T-cell (primary cell): ENCODE measurements at places on chromosomes 3 and 15.
A peak's percentile ranks its signal among the peaks of the same experiment; 100 is the strongest.

GRCh38 chr3:77038468-77038929, 1.4 kb upstream of the ROBO2 start:
- H3K4me1 ChIP-seq, result no peaks in the 10 kb centered on the region
- H3K27ac ChIP-seq, result no peak overlapping the region
- DNase-seq, result no peak
- no peak overlapping the region for H3K4me3 ChIP-seq
- no peaks in the 10 kb centered on the region for H3K36me3 ChIP-seq

DNA sequence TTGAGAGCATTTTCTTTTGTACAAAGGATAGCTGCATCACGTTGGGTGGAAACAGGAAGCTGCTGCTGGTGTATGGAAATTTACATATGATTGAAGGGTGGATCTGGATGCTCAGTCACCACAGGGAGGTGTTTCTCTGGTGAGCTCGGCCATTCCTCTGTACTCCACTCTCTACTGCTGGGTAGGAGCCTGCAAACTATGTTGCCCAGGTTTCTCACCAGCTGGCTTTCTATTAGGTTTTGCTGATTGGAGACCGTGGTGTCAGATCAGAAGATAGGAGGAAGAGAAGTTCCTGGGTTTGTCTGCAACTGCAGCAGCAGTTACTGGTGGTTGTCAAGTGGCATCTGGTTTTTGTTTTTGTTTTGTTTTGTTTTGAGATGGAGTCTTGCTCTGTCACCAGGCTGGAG, 61.7 kb downstream of the TAMM41 start:
- no peaks in the 10 kb centered on the region for H3K4me1 ChIP-seq
- peak; percentile 6 for DNase-seq
- H3K27ac ChIP-seq, result peak overlapping the region; percentile 62
- no peak overlapping the region for H3K4me3 ChIP-seq
- H3K27me3 ChIP-seq, result no peaks in the 10 kb centered on the region
- H3K36me3 ChIP-seq, result peaks cover 22% of the 10 kb centered on the region

GRCh38 chr3:167772992-167773391, 37.5 kb downstream of the SERPINI1 start:
- H3K36me3 ChIP-seq, result no peaks in the 10 kb centered on the region
- no peaks in the 10 kb centered on the region for H3K4me1 ChIP-seq
- no peaks in the 10 kb centered on the region for H3K27me3 ChIP-seq
- no peak for DNase-seq
- H3K4me3 ChIP-seq, result no peak overlapping the region
- H3K27ac ChIP-seq, result no peak overlapping the region

- no peak overlapping the region for H3K27ac ChIP-seq
- H3K4me3 ChIP-seq, result no peak overlapping the region
- H3K4me1 ChIP-seq, result peaks cover 12% of the 10 kb centered on the region
- no peak for DNase-seq
- H3K36me3 ChIP-seq, result peaks cover 42% of the 10 kb centered on the region
These were observed 2.3 kb downstream of the SH3BP5 start for GRCh38 chr3:15330031-15330596.

DNA sequence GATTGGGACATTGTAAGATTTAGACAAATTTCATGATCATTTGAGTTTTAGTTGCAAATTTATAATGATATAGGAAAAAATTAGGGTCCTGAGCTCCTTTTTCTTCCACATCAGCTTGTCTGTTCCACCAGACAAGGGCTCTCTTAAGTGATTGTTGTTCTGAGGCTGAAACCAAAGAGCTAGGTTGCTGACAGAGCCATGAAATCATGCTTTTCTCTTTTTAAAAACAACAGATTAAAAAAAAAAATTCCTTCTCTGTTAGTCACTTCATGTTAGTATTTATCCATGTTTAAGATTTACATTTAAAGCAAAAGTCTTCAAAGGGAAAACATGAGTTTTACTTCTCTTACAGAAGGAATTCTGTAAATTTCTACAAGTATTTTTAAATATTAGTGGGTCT, 56.8 kb downstream of the ATP2C1 start:
- no peak overlapping the region for H3K27ac ChIP-seq
- no peaks in the 10 kb centered on the region for H3K4me1 ChIP-seq
- peaks cover 35% of the 10 kb centered on the region for H3K36me3 ChIP-seq
- no peaks in the 10 kb centered on the region for H3K27me3 ChIP-seq

- H3K4me1 ChIP-seq, result no peaks in the 10 kb centered on the region
- H3K27me3 ChIP-seq, result no peaks in the 10 kb centered on the region
- H3K4me3 ChIP-seq, result no peak overlapping the region
- no peak overlapping the region for H3K27ac ChIP-seq
- no peaks in the 10 kb centered on the region for H3K36me3 ChIP-seq
These were observed 165.5 kb downstream of the NECTIN3 start for GRCh38 chr3:111236836-111237713.

DNA sequence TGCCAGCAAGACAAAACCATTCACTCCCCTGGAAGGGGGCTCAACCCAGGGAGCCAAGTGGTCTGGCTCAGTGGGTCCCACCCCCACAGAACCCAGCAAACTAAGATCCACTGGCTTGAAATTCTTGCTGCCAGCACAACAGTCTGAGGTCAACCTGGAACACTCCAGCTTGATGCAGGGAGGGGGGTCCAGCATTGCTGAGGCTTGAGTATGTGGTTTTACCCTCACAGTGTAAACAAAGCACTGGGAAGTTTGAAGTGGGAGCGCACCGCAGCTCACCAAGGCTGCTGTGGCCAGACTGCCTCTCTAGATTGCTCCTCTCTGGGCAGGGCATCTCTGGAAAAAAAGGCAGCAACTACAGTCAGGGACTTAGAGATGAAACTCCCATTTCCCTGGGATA, 81.7 kb downstream of the MSL2 start:
- no peak overlapping the region for H3K4me3 ChIP-seq
- H3K27ac ChIP-seq, result no peak overlapping the region
- no peak for DNase-seq

- H3K4me3 ChIP-seq, result no peak overlapping the region
- no peak overlapping the region for H3K27ac ChIP-seq
- no peaks in the 10 kb centered on the region for H3K36me3 ChIP-seq
- H3K4me1 ChIP-seq, result no peaks in the 10 kb centered on the region
- H3K27me3 ChIP-seq, result no peaks in the 10 kb centered on the region
These were observed 65.1 kb downstream of the ZNF445 start for GRCh38 chr3:44412365-44412764.

GRCh38 chr3:142915636-142916035, 26.8 kb upstream of the PCOLCE2 start:
- H3K27me3 ChIP-seq, result no peaks in the 10 kb centered on the region
- DNase-seq, result no peak
- H3K36me3 ChIP-seq, result no peaks in the 10 kb centered on the region
- no peak overlapping the region for H3K4me3 ChIP-seq
- H3K27ac ChIP-seq, result no peak overlapping the region
- no peaks in the 10 kb centered on the region for H3K4me1 ChIP-seq

GRCh38 chr3:43055393-43055792, 50.5 kb downstream of the POMGNT2 start:
- H3K36me3 ChIP-seq, result no peaks in the 10 kb centered on the region
- no peak overlapping the region for H3K27ac ChIP-seq
- H3K27me3 ChIP-seq, result no peaks in the 10 kb centered on the region
- no peak for DNase-seq
- peaks cover 4% of the 10 kb centered on the region for H3K4me1 ChIP-seq
- no peak overlapping the region for H3K4me3 ChIP-seq

DNA sequence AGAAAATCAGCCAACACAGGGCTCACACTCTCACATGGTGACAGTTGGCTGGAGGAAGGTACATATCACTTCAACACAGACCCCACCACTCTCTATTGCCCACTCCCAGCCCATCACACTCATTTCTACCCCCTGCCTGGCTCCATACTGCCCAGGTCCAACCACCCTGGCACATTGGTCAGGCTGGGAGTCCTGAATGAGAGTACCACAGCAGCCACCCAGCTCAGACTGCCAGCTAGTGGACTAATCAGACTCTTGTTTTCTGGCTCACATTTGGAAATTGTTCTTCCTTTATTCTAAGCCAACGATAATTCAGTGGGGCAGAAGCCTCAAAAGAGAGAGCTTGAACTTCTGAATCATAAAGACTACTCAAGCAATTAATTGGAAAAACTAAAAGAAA, 20.0 kb downstream of the MRPL46 start:
- no peak overlapping the region for H3K4me3 ChIP-seq
- H3K27me3 ChIP-seq, result no peaks in the 10 kb centered on the region
- no peak overlapping the region for H3K27ac ChIP-seq
- DNase-seq, result no peak
- H3K36me3 ChIP-seq, result no peaks in the 10 kb centered on the region
- peaks cover 3% of the 10 kb centered on the region for H3K4me1 ChIP-seq

GRCh38 chr3:29468187-29468586, 187.3 kb downstream of the RBMS3 start:
- H3K4me3 ChIP-seq, result no peak overlapping the region
- DNase-seq, result no peak
- no peaks in the 10 kb centered on the region for H3K27me3 ChIP-seq
- H3K27ac ChIP-seq, result no peak overlapping the region
- H3K36me3 ChIP-seq, result no peaks in the 10 kb centered on the region
- H3K4me1 ChIP-seq, result no peaks in the 10 kb centered on the region

DNA sequence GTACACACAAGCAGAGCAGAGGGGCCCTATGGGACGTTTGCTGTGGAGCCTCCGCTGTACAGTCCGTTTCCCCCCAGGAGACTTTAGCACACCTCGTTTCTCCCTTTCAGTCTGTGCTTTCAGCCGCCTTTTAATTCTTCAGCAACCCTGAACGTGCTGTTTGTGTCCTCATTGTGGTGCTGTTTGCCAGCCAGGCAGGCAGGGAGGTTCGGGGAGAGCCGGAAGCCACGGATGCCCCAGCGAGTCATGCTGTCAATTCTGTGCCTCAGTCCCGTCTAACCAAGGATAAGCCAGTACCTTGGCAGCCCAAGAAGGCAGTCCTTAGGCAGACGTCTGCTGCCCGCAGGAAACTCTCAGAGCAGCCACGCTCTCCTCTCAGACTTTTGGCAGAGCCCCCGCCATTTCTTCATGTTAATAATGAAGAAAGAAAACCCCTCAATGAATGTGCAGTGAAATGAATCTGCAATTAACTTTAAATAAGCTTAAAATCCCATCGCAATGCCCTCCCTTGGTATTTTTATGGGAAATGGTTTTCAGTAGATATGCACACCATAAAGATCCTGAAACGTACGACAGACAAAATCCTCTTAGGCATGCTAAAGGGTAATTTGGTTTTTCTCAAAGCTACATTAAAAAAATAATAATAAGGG, 158.6 kb downstream of the UACA start:
- H3K4me1 ChIP-seq, result no peaks in the 10 kb centered on the region
- no peak overlapping the region for H3K4me3 ChIP-seq
- no peak overlapping the region for H3K27ac ChIP-seq
- DNase-seq, result no peak

DNA sequence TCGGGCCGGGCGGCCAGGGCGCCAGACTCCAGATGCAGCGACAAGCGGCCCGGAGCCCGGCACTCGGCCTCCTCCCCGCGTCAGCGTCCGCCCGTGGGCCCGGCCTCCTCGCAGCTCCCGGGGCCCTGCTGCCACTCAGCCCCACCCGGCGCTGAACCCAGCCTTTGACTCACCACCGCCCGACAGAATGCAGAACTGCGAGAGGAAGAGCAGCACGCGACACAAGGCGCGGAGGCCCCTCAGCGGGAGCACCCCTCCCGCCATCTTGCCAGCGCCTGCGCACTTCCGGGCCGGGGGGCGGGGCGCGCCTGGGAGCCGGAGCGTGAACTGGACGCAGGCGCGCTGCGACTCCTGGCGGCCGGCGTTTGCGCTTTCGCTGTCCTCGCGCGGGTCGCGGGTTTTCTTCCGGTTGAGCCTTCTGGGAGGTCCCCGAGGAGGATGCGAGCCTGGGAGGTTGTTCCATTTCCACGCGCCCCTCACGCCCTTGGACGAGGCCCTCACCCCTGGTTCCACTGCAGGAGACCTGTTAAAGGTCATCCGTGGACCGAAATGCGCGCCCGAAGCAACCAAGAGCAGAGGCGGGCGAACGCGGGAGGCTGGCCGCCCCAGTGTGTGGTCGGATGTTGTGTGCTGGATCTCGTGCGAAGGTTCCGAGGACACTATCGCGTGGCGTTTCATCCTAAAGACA, at the start of gene TM2D3:
Gene TM2D3 (minus strand): TSS at position 284 of the 688 bp plus-strand sequence. CDS start 20 bp downstream, at position 264.
- H3K36me3 ChIP-seq, result peaks cover 23% of the 10 kb centered on the region
- H3K27me3 ChIP-seq, result no peaks in the 10 kb centered on the region
- H3K4me3 ChIP-seq, result peak within 1 kb of the TSS; percentile 78
- peaks cover 19% of the 10 kb centered on the region for H3K4me1 ChIP-seq
- peak; percentile 96 for DNase-seq
- peak within 1 kb of the TSS; percentile 94 for H3K27ac ChIP-seq

DNA sequence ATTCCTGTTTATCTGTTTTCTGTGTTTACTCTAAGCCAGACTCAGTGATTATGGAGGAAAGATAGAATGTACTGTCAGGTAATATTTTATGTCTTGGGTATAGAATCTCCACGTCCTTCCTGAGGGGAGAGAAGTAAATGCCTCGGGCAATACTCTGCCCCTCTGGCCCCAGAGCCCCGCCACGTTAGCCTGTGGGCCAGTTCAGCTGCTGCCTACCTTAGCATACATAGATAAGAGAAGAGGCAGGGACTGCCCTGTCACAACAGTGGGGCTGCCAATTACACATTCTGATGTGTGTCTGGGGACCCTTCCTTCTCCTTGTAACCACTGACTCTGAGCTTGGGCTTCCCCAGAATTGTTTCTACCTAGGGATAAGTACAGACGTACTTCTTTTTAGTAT, 347.7 kb upstream of the ATP11B start:
- no peak for DNase-seq
- no peaks in the 10 kb centered on the region for H3K4me1 ChIP-seq
- no peak overlapping the region for H3K4me3 ChIP-seq

DNA sequence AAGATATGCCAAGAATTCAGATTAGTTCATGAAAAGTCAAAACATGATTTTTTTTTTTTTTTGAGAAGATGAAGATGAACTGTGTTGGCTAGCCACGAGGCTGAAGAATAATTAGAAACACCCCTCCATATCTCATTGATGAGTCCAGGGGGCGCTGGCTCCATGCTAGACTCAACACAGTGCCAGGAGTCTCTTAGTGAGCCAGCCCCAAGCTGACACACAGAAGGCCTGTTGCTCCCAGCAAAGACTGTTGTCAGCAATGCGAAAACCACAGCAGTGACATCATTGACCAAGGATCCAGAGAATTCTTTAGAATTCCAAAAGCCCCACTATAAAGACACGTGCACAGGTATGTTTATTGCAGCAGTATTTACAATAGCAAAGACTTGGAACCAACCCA, 185.2 kb downstream of the ANXA2 start:
- no peak overlapping the region for H3K27ac ChIP-seq
- H3K27me3 ChIP-seq, result no peaks in the 10 kb centered on the region
- no peak overlapping the region for H3K4me3 ChIP-seq

- H3K4me3 ChIP-seq, result no peak overlapping the region
- no peak overlapping the region for H3K27ac ChIP-seq
- H3K4me1 ChIP-seq, result no peaks in the 10 kb centered on the region
- no peaks in the 10 kb centered on the region for H3K27me3 ChIP-seq
- no peaks in the 10 kb centered on the region for H3K36me3 ChIP-seq
- DNase-seq, result no peak
These were observed 64.8 kb upstream of the UBP1 start for GRCh38 chr3:33505027-33505426.

GRCh38 chr3:58353722-58354553, 21.2 kb downstream of the PXK start:
- no peaks in the 10 kb centered on the region for H3K27me3 ChIP-seq
- no peak overlapping the region for H3K27ac ChIP-seq

GRCh38 chr3:8494327-8494726, 7.3 kb upstream of the LMCD1 start:
- no peak overlapping the region for H3K27ac ChIP-seq
- H3K36me3 ChIP-seq, result no peaks in the 10 kb centered on the region
- no peak for DNase-seq
- no peaks in the 10 kb centered on the region for H3K27me3 ChIP-seq
- H3K4me1 ChIP-seq, result no peaks in the 10 kb centered on the region

- H3K36me3 ChIP-seq, result no peaks in the 10 kb centered on the region
- H3K27ac ChIP-seq, result no peak overlapping the region
- no peak for DNase-seq
- H3K4me1 ChIP-seq, result no peaks in the 10 kb centered on the region
- no peaks in the 10 kb centered on the region for H3K27me3 ChIP-seq
- H3K4me3 ChIP-seq, result no peak overlapping the region
These were observed 172.7 kb downstream of the SYNPR start for GRCh38 chr3:63450634-63451363.
